ENCODE measurements at places on chromosomes 5 and 9. TPM values are rescaled to one million over a fixed set of nuclear protein-coding genes. Genes with fewer than 3 reads are reported as not detected.

PRPF4 gene
- 15.2 TPM for polyA plus RNA-seq

PTRH1 gene
- 26.4 TPM for polyA plus RNA-seq

CCDC171 gene
- 0.39 TPM for polyA plus RNA-seq

SARDH gene
- 13.1 TPM for polyA plus RNA-seq

FAM200C gene
- polyA plus RNA-seq: 2.6 TPM

FIBCD1 gene
- polyA plus RNA-seq: 8.8 TPM

FGFR4 gene
- 90.7 TPM for polyA plus RNA-seq
